Iris pigment epithelial cell (primary cell): ENCODE measurements at places on chromosomes 16 and 17.

GRCh38 chr16:85393674-85394451 is 219.3 kb upstream of the GSE1 start:
- DNase-seq = peak; percentile 43

GRCh38 chr17:35051579-35052240 is 11.8 kb downstream of the RFFL start:
- peak; percentile 64 for DNase-seq

DNA sequence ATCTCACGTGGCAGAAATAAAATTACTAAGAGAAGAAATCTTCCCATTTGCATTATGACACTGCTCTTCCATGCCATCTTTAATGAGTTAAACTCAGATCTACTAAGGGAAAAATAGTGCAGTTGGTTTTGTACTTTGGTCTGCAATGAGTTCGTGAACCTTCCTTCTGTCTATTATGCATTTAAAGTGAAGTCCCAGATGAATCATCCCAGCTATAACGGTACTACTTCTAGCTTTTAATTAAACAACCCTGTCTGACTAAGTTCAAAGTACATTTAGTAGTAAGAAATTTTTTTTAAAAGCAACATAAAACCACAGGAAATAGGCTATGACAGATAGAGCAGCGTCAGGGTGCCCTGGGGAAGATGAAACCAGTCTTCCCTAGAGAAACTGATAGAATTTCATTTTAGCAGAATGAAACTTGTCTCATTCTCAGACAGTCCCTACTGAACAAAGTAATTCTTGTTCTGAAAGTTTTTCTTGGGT is 1.8 kb downstream of the TMIGD1 start:
- peak; percentile 86 for DNase-seq

DNA sequence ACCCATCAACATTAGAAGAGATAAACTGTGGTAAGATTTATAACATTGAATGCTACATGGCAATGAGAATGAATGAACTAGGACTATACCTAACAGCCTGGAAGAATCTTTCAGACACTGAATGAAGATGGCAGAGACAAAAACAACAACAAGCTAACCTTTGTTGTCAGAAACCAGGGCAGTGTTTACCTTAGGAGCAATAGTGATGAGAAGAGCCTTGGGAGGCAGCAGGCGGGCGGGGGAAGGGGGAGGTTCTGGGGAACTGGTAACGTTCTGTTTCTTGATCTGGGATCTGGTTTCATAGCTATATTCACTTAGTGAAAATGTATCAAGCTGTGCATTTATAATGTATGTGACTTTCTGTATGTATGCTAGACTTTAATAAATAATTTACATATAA is 139.0 kb upstream of the TNRC6C start:
- no peak for DNase-seq

GRCh38 chr16:68605746-68606145 is 39.4 kb upstream of the CDH3 start:
- DNase-seq = peak; percentile 55

DNA sequence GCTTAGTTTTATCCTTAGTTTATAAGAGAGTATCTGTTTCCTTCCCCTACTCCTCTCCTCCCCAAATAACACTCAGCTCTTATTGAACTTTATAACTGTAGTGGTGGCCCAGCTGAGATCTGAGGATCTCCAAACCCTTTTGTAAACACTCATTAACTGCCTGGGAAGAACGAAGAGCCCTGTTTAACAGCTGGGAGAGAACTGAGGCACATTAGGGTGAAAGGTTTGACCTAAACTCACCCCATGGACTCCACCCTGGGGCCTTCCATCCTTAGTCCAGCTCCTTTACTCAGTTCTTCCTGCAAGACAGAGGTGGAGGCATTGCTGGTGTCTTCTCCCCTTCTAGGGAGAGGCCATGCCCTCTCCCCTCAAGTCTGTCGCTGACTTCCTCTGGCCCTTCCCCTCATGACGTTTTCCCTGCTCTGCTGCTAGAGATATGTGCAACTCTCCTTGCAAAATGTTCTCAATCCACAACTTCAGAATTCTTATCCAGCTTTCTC is 1.2 kb upstream of the RARA start:
- DNase-seq = no peak

DNA sequence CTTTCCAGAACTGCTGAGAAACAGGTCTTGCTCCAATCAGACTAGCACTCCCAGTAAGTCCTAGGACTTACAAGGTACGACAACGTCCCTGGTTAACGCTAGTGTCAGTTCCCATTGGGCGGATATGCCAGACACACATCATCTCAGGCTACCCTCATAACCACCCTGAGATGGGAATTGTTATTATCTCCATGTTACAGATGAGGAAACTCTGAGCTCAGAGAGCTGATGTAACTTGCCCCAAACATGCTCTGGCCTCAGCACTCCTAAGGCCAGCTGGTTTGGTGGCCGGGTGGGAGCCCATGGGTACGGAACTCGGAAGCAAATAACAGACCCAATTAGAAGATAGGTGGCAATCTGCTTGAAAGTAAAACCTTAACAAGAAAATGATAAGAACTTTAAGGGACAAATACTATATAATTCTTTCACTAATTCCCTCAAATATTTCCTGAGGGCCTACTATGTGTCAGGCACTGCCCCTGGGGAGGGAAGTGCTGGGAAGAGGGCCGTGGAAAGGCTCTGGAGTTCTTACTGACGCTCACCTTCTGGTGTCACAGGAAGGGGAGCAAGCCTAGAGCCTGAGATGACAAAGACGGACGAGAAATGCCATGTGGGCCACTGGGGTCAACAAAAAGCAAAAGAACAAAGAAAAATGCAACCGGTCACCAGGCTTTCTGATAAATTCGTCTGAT is 6.9 kb downstream of the CREBBP start:
- DNase-seq = peak; percentile 9

- DNase-seq = peak; percentile 25
Measured at GRCh38 chr17:80899402-80900268, 92.0 kb upstream of the CHMP6 start.

- DNase-seq = no peak
Measured at GRCh38 chr16:339680-340079, 12.8 kb downstream of the AXIN1 start.

- DNase-seq = peak; percentile 23
Measured at GRCh38 chr17:40466298-40466971, 23.2 kb downstream of the IGFBP4 start.
